ENCODE measurements at places on chromosomes 13 and 19. TPM values are rescaled to one million over a fixed set of nuclear protein-coding genes. Genes with fewer than 3 reads are reported as not detected.

SELENOV gene
- total RNA-seq = 0.35 TPM

SLC7A10 gene
- not detected for total RNA-seq

RHPN2 gene
- total RNA-seq = 21.3 TPM

NXNL1 gene
- not detected for total RNA-seq

FAM124A gene
- not detected for total RNA-seq

KBTBD7 gene
- total RNA-seq = 3.9 TPM

CFAP97D2 gene
- total RNA-seq = not detected

SBK2 gene
- 3.5 TPM for total RNA-seq

ZNF628 gene
- total RNA-seq = 19.3 TPM

EXOC3L2 gene
- total RNA-seq = not detected

PROZ gene
- not detected for total RNA-seq

PINLYP gene
- total RNA-seq = 2.0 TPM

CALR3 gene
- total RNA-seq = not detected

HTR2A gene
- total RNA-seq = not detected

Data from PC-9 (cell line).